Endothelial cell of umbilical vein (primary cell): ENCODE measurements at places on chromosomes 3 and 15. TPM values are rescaled to one million over a fixed set of nuclear protein-coding genes. Genes with fewer than 3 reads are reported as not detected.
A peak's percentile ranks its signal among the peaks of the same experiment; 100 is the strongest.

- DNase-seq: no peak
Observed at GRCh38 chr3:186316666-186317260, 45.3 kb downstream of the DGKG start.

DNA sequence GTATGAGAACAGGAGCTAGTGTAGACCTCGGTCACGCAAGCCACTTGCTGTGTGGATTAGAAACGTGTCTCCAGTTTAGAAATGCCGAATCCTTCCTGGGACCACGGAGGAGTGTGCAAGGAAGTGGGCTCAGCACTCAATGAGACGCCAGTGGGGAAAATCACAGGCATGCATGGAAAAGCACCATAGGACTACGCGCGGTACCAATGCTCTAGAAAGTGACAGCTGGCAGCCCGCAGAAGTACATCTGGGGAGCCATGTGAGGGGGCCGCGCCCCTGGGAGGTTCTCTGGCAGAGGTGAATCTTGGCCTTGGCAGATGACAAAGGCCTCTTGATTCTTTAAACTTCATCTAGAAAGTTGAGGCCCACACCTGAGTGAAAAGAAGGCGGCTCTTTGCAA is 99.3 kb downstream of the LRRK1 start:
- no peak for DNase-seq

- peak; percentile 38 for DNase-seq
Observed at GRCh38 chr15:70494852-70495571, 268.3 kb downstream of the UACA start.

DNA sequence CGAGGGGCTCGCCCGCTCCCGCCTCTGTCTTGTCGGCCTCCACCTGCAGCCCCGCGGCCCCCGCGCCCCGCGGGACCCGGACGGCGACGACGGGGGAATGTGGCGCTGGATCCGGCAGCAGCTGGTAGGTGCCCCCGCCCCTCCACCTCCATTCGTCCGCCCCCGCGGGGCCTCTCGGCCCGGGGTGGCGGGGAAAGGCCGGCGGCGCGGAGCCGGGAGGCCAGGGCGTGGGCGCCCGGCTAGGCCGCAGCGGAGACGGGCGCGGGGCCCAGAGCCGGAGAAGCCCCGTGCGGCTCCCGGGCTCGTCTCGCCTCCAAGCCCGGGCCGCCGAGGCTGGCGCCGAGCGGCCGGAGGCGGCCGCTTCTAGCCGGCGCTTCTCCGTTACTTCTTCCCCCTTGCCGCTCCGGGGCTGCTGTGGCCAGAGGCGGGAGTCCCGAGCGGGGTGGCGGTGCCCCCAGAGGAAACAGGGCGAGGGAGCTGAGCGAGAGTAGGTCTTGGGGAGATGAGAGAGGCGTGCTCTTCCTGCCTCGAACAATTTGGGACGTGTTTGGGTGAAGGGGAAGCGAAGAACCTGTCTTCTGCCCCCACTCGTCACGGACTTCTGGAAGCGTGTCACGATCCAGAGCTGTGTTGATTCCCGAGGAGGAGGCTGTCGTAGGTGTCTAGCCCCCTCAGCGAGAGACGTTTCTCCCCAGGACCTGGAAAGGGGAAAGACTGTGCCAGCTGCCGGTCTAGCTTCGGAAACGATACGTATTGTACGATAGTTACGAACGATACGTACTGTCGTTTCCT is 555 bp downstream of the ATP11B start:
- DNase-seq: peak; percentile 42

GRCh38 chr3:13278783-13279531 is 141.2 kb downstream of the NUP210 start:
- no peak for DNase-seq

DNA sequence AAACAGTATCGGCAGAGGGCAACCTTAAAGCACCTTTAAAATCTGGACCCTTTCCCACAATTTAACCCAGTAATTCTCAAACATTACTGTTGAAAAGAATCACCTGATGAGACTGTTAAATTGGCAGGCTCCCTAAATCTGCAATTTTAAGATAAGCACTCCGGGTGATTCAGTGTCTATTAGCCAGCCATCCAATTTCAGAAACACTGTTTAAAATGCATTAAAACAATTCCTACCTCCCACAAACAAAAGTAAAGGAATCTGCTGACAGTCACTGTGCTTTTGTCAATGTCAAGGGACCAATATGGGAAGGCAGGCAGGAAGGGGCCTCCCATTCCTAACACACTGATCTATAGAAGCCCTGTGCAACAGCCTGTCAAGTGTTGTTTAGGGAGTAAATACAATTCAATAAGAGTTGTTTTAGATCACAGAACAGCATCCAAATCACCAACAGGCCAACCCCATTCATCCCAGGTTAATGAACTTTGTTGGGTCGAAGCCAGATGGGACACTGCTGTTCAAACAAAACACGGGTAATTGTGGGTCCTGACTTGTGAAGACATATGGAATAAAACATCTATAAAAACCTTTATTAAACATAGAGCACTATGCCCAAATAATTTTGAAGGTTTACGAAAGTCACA is 21.4 kb downstream of the SIAH2 start:
- DNase-seq: no peak

GRCh38 chr15:65249641-65250040 is 37.0 kb downstream of the PARP16 start:
- DNase-seq: no peak

DNA sequence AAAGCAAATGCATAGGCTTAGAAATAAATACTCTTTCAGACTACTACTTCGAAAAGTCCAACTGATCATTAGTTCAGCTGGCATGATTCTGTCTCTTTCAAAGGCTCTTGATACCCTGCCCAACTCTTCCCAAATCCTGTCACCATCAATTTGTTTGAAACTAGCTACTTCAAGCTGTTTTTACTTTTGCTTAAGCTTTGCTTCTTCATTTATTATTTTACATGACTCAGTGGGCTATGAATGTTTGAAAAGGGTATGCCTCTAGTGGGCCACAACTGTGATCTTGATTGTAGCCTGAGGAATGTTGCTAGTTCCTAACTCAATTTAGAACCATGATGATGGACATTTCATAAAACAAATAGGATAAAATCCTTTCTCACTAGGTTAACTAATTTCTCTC is 340.8 kb downstream of the NAALADL2 start:
- DNase-seq: no peak

DNA sequence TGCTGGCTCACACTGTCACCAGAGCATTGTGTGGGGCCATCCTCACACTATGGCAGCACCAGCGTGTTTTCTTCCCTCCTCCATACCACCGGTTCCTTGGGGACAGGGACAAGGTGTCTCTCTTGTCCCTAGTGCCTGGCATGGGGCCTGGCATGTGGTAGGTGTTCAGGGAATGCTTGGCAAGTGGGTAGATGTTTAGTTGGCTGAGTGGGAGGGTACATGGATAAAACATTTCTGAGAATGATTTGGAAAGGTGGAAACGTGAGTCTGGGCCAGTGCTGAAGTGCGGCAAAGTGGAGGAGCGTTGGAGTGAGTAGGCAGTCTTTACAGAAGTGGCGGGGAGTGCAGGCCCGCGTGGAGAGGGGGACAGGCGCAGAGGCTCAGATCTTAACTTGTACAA is 15.0 kb downstream of the SNAPC5 start:
- DNase-seq: no peak

DNA sequence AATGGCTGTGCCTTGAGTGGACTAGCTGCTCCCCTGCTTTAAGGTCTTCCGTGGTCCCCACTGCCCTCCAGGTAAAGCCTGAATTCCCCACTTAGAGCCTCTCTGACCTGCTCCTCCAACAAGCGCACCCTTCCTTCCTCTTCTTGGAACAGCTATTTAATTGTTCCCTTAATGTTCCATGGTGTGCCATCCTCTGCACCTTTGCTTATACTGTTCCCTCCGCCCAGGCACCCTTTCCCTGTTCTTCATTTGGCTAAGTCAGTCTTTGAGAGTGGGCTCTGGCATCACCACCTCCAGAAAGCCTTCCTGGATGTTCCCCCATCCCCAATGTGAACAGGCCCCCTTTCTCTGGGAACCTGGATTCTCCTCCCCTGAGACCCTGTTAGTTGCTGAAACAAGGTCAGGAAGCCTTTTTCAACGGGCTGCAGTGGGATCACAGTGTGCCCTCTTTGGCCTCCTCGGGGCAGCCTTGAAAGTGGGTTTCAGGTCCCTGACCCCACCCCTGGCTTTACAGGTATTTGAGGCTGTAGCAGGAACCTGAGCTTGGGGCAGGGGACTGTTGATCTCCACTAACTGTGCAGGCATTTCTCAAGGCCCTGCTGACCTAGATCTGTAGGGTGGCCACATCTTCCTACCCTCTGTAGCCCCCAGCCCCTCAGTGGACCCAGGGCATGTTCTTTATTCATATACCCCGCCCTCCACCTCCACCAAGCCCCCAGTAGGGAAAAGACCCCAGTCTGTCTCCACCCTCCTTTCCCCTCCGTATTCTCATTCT is 5.0 kb downstream of the ISLR start:
- no peak for DNase-seq

Gene SLC9C1
- not detected in 2 replicates for polyA plus RNA-seq

- no peak for DNase-seq
Observed at GRCh38 chr3:184039414-184039813, 7.9 kb downstream of the HTR3D start.

DNA sequence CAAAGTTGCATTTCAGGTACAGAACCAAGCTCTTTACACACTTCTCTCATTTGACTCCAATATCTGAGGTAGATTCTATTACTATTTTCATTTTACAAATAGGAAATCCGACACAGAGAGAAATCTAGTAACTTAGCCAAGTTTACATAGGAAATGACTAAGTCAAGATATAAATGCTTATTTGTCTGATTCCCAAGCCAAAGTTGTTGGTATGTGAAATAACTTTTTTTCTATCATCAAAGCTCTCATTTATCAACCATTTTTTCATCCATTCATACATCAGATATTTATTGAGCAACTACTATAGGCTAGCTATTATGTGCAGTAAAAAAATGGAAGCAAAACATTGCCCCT is 89.2 kb upstream of the MITF start:
- peak; percentile 75 for DNase-seq

Gene CAV3
- polyA plus RNA-seq: not detected in 2 replicates

Gene POPDC2
- 0.57 and 1.3 TPM in 2 replicates for polyA plus RNA-seq

DNA sequence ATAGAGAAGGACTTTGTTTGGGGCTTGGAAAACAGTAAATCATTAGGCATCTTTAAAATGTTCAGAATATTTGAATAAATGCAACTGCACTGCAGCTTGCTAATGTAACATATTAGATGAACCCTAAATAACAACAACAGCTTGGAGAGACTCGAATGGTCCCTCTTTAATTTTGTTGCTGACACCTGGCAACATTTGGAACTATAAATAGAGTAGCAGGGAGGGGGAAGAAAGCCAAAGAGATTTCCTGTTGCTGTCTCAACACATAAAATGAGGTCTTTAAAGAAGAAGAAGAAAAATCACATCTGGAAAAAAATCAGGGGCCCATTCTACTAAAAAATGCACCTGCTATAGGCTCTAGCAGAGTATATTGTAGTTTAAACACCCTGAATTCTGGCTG is 49.9 kb upstream of the DPPA4 start:
- no peak for DNase-seq

Gene ANKUB1
- not detected in 2 replicates for polyA plus RNA-seq

DNA sequence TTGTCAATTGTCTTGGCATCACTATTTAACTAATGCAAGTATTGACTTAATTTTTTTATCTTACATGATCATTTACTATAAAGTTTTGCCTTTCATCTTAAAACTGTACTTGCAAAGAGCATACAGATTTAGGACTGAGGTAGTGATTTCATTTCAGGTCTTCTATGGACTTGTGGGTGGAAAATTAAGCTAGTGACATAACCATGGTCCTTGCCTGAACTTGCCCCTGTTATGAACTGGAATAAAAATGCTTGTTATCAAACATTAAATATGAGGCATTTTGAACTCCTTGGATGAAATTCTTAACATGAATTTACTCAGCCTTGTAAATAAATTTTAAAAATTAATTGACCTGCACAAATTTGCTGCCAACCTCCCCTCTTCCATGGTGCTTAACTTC is 712.0 kb downstream of the NAALADL2 start:
- no peak for DNase-seq

DNA sequence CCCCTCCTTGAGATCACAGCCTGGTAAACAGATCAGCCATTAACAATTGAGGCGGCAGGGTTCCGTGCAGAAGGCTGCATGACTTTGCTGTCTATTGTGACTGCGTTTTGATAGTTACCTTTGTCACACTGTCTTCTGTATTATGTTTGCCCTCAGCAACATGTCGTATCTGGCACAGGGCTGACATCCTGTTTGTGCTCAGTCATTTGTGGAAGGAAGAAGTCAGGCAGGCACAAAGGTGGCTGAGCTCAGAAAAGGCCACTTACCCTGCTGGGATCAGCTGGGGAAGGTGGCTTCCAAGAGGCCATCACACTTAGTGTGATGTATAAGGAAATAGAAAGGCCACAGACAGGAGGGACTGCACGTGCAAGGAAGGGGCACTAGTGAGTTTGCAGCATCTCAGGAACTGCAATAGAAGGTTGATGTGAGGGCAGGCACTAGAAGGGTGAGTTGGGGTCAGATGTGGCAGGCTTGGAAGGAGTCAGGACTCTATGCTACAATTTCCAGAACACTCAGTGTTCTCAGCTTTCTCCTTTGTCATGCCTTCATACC is 13.4 kb downstream of the PML start:
- no peak for DNase-seq

DNA sequence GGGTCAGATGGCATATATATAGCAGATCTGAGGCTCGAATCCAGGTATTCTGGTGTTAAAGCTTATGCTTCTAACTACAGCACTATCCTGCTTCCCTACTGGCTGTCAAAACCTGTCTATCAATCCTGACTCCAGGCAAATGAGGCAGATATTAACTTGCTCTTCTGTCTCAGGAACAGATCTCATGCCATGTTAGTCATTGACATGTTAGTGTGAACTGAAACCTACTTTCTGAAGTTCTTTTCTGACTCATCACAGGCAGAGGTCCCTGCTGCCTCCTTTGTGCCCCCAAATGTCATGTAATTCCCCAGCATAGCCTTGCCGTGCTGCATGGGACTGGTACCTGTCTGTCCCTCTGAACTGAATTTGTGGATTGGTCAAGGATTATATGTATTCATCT is 125.0 kb upstream of the SMAD3 start:
- DNase-seq: no peak

GRCh38 chr3:185046603-185047002 is 106.3 kb downstream of the C3orf70 start:
- peak; percentile 7 for DNase-seq

DNA sequence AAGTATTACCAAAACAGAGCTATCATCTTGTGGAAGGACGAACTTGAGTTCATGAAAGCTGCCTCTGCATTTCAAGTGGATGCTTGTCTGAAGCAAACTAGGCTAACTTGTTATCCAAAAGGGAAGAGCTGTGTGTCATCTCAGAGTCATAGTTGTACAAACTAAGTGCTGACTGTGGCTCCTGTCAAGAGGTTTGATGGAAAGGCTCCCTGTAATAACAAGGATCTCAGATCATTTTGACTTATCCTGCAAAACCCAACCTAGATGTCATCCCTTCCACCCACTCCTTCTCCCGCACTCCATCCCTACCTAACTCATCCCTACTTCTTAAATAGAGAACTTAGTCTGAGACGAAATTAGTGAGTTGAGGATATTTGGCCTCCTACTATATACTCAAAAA is 110.8 kb downstream of the NR2E3 start:
- no peak for DNase-seq

Gene FAM174B
- 22.9 and 25.9 TPM in 2 replicates for polyA plus RNA-seq
